Activated naive CD4-positive, alpha-beta T cell treated with anti-CD3 and anti-CD28 coated beads, Interleukin-2, amount 10 ng/mL, durations not matched to agents 7 days and 5 days (primary cell): ENCODE measurements at places on chromosomes 5 and 9.

GRCh38 chr5:33531824-33532223 lies 91.1 kb downstream of the TARS1 start:
- DNase-seq: no peak

DNA sequence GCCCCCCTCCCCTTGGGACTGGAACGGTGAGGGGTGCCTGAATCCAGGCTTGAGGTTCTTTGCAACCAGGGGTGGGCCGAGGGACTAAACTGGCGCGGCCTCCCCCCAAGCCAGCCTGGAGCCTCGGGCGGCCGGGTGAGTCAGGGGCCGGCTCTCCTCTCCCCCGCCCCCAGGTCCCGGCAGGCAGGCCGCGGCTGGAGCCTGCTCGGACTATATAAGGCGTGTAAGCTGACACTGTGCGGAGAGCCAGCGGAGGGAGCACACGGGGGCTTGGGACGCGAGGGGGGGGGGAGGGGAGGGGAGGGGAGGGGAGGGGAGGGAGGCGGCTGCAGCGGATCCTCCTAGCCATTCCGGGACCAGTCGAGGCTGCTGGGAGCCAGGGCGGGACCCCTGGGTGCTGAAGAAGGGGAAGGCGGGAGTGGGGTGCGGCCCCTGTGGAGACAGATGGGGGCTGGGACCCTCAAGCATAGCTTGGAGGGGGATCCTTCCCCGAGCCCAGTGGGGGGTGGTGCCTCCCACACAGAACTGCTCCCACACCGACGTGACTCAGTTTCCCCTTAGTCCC lies 595 bp downstream of the PDLIM7 start:
- DNase-seq: no peak

DNA sequence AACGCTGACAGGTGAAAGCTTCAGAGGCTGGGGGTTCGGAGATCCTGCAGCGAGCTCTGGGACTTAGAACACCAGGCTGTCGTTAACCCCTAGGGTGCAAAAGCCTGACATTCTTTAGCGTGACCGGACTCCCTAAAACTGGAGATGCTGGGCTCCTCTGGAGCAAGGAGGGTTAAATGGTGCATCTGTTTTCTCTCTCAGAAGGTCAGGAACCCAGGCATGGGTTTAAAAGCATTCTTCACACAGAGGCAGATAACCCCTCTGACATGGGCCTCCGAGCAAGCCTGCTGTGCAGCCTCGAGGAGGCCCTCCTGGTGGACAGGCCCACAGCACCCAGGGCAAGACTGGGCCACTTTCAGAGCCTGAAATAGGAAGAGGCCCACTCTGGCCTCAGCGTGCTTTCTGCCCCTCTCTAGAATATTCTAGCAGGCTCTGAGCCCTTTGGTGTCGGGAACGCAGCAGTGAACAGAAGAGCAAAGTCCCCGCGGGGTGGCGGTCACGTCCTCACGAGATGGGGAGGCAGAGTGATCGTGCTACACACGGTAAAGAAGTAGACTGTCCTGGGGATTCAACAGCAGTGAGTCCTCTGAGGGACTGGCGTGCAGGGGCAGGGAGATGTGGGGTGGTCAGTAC lies 124.8 kb downstream of the COL23A1 start:
- no peak for DNase-seq

DNA sequence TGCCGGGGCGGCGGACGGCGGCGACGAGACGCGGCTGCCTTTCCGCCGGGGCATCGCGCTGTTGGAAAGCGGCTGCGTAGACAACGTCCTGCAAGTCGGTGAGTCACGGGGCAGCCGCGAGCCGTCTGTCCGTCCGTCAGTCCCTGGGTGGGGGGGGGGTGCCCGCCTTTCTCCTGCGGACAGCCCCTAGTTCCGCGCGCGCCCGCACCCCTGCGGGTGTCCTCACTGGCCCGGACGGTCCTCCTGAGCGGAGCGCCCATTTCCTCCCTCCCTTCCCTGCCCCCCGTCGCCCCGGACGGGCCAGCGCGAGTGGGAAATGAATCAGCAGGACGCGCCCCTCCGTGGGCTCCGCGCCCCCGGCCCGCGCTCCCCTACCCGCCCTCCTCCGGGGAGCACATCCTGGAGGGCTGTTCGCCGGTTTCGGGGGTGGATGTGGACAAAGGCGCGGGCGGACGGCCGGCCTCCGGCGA lies 828 bp downstream of the ZSWIM6 start:
- DNase-seq: peak; percentile 57

DNA sequence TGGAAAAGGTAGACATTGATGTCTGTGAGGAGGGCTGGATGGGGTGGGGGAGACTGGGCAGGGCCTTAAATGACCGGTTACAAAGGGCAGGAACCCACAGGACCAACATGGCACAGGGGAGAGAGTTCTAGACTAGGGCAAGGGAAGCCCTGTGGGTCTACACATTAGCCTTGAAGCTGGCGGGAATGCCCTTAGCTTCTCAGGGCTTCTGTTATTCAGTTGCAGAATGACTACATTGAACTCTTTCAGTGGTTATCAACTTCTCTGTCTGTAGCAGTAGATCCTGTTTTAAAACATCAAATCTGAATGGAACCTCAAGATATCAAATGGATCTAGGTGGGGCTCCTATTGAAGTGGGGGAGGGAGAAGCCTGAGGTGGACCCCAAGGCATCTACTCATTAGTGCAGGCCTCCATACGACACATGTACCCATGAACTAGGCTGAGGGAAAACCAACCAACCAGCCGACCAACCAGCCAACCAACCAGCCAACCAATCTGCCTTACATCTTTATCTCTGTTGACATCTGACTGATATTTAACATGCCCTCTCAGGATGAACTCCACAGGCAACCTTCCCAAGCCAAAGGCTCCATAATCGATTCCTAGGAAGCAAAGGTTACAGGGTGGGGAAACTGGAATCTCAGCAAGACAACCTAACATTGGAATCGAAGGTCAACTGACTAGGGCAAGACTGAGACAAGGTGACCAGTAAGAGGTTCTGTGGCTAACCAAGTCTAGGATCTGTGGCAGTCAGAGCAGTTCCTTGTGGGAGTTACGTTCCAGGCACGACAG lies 48.3 kb downstream of the DAP start:
- DNase-seq: no peak

- DNase-seq: no peak
Observed at GRCh38 chr5:179603308-179603707, 20.2 kb downstream of the HNRNPH1 start.

GRCh38 chr5:148998174-148998797 lies 64.6 kb downstream of the SH3TC2 start:
- DNase-seq: peak; percentile 35

- no peak for DNase-seq
Observed at GRCh38 chr9:107737987-107738743, 248.6 kb upstream of the KLF4 start.

DNA sequence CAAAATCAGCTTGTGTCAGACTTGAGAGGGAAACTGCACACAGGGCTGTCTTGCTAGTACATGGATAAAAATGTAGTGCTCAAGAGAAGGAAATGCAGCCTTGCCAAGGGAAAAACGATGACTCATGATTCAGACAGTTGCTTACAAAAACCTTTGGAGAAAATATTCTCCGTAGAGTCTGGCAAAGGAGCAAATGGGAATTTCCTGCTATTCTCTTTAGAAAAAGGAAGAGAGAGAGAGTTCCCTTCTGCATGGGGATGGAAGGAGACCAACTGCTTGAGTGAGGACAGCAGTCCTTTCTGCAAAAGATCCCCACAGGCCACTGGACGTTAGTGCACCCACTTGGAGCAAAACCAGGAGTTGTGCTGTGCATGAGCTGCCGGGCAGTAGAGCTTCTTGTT lies 7.6 kb downstream of the IFNB1 start:
- no peak for DNase-seq

GRCh38 chr9:112034216-112034611 lies 137.6 kb downstream of the UGCG start:
- no peak for DNase-seq

GRCh38 chr5:79759848-79760247 lies 70.2 kb downstream of the CMYA5 start:
- no peak for DNase-seq

DNA sequence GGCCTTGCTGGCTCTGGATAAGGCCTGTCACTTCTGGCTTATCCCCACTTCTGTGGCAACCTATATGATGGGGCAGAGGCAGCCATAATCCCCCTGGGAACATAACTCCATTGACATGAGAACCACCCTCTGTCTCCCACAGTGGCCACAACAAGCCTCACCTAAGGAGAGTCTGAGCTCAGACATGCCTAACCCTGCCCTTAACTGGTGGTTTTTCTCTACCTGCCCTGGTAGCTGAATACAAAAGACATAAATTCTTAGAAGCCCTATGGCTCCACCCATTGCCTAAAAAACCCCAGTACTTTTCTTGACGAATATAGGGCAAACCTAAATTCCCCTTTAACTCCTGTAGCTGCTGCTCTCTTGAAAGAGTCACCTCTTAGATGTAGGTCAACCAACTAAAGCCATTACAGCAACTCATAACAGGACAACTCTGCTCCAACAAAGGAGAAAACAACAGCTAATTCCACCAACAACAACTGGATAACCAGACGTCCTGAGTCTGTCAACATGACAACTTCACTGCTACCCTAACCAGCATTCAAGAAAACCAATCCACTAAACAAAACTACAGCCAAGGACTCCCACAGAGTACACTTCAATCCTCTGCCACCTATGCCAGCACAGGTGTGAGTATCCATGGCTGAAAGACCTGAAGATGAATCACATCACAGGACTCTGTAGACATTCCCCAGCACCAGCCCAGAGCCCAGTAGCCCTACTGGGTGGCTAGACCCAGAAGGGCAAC lies 427.7 kb downstream of the PRELID2 start:
- no peak for DNase-seq

DNA sequence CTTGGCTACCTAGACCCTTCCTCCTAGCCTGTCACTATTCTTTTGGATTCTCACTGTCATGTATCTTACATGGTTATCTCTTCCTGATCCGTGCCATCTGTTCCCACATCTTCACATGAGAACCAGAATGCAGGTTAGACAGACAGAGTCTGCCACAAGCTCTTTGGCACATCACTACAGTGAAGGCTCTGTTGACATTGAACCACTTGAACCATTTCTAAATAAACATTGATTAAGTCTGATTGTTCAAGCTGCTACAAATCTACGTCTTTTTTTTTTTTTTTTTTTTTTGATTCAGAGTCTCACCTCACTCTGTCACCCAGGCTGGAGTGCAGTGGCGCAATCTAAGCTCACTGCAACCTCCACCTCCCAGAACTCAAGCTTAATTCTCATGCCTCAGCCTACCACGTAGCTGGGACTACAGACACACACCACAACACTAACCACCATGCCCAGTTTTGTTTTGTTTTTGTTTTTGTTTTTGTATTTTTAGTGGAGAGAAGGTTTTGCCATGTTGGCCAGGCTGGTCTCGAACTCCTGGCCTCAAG lies 85.1 kb upstream of the LRRTM2 start:
- DNase-seq: no peak

DNA sequence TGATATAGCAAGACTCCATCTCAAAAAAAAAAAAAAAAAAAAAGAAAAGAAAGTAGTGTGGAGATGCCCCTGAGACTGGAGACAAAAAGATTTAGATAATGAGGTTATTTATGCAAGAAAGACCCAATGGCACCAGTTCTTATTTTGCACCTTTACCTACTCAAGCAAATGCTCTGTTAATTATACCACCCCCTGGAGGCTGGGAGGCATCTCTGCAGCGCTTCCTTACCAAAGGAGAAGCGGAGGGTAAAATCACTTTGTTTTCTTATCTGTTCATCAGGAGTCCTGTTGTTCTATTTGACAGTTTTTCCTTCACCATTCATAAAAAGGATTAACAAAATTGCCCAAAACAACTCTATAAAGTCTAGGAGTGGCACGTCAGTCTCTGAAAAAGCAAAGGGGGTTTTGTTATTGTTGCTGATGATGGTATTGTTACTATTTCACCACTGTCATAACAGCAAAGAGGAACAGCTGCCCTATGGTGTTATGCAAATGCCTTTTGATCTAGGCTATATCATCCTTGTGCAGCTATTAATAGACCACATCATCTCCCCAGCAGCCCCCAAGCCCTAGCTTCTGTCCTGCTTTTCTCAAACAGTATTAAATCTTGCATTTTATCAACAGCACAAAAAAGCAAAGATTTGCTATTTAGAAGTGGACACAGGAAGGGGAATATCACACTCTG lies 174.0 kb downstream of the PALM2AKAP2 start:
- DNase-seq: no peak

DNA sequence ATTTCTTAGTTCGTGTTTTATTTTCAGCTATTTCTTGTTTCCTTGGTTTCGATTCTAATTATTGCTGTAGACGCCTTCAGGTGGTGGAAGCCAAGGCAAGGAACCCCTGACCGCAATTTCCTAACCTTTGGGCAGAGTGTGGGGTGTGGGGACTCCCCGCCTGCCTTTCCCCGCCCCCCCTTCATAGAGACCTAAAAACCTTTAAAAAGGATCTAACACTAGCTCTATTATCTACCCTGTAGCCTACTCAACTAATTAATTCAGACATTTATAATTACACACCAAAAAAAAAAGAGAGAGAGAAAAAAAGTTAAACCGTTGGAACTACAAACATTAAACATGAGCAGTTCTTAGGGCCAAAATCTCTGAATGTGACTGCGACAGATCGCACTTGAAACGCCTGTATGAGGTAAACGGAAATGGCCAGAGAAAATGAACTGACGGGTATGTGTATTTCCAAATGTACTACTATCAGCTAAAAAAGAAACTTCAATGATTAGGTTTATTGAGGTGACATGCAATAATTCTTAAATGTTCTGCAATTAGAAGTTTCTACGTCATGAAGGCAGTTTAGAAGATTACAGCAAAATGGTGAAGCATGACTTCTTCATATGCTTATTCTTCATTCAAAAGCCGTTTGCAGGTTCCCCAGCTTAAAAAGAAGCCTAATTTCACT lies 19.0 kb upstream of the FER start:
- peak; percentile 62 for DNase-seq

DNA sequence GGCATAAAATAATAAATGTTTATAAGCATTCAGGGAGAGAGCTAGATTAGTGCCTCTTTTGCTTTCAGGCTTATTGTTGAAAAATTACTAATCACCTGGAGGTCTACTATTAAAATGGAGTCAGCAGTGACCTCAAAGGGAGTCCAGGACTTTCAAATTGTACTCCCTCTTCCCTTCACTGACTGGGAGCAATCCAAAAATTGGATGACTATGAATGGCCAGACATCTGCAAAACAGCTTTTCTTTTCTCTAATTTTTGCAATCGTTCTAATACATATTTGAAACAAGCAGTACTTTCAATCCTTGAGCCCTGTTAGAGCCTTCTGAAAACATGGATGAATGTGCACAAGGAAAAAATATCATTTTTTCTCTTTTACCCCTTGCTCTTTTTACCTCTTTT lies 461.8 kb downstream of the TMEM232 start:
- DNase-seq: no peak

GRCh38 chr5:68433526-68433922 lies 218.0 kb downstream of the PIK3R1 start:
- DNase-seq: no peak

DNA sequence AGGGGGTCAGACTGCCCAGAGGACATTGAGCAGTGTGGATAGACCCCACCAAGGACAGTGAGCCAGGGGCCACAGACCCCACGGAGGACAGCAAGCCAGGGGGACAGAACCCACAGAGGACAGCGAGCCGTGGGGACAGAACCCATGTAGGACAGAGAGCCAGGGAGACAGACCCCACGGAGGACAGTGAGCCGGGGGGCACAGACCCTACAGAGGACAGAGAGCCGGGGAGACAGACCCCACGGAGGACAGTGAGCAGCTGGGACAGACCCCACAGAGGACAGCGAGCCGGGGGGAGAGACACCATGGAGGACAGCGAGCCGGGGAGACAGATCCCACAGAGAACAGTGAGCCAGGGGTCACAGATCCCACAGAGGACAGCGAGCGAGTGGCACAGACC lies 3.4 kb upstream of the ZDHHC11 start:
- no peak for DNase-seq
